ENCODE measurements at places on chromosomes 7 and 10. TPM values are rescaled to one million over a fixed set of nuclear protein-coding genes. Genes with fewer than 3 reads are reported as not detected.

- H3K36me3 ChIP-seq, result no peaks in the 10 kb centered on the region
- H3K4me1 ChIP-seq, result peaks cover 11% of the 10 kb centered on the region
- H3K4me3 ChIP-seq, result peak overlapping the region; percentile 54
- H3K27me3 ChIP-seq, result no peaks in the 10 kb centered on the region
Measured at GRCh38 chr10:52312942-52313255, 1.2 kb upstream of the DKK1 start.

DNA sequence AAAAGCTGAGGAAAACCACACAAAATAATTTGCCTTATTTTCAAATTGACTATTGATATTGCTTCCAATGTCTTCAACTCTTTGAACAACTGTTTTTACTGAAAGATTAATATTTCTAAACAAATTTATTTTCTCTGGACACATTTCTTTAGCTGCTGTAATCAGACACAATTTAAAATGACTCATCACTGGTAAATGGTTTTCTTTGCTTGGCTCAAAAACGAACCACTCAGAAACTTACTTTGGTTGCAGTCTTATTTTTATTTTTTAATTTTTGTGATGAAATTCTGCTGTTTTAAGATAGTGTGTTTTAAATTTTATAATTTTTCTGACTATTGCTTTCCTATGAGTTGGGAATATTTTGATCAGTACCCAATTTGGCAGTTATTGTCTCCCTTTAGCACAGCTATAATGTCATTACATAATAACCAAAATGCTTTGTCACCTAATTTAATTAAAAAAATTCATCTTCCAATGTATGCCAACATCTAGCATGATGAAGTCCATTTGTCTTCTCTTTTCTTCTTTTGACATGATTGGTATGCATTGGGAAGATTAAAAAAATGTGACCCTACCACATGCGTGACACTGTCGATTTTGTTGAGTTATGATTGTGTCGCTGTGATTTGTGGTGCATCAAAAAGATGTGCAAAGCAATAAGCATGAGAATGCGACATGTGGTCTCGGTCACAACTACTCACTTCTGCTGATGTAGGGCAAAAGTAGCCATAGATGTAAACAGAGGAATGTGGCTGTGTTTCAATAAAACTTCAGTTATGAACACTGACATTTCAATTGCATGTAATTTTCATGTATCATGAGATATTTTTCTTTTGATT, 222.3 kb downstream of the SUGCT start:
- H3K4me1 ChIP-seq, result no peaks in the 10 kb centered on the region
- no peaks in the 10 kb centered on the region for H3K27me3 ChIP-seq
- H3K27ac ChIP-seq, result no peak overlapping the region
- no peak overlapping the region for H3K4me3 ChIP-seq

DNA sequence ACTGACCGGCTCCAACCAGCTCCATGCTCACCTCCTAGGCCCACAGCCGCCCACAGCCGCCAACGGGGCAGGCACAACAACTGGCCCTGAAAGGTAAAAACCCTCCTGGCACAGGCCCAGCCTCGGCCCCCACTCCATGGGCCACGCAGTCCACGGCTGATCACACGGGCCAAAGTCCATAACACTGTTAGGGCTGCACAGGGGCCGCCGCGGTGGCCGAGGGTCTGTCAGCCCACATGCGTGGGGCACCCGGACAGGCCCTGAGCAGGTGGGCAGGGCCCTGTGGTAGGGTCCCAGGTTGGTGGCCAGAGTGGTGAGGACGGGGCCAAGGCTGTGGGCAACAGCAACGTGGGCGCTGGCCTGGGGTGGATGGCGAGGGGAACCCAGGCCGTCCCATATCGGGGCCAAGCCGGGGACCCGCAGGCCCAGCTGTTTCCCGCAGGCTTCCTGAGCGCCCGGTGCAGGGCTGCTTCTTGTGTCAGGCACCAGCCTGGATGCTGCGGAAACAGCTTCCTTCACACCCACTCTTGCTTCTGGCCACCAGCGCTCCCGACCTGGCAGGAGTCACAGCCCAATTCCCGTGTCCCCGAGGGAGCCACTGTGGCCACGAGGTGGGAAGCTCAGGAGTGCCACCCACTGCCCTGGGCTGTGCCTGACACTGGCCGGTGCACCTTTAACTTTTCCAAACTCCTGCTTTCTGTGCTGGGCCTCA, 29.2 kb downstream of the CYP2W1 start:
- H3K27me3 ChIP-seq, result no peaks in the 10 kb centered on the region
- no peak overlapping the region for H3K27ac ChIP-seq
- no peak overlapping the region for H3K4me3 ChIP-seq

DNA sequence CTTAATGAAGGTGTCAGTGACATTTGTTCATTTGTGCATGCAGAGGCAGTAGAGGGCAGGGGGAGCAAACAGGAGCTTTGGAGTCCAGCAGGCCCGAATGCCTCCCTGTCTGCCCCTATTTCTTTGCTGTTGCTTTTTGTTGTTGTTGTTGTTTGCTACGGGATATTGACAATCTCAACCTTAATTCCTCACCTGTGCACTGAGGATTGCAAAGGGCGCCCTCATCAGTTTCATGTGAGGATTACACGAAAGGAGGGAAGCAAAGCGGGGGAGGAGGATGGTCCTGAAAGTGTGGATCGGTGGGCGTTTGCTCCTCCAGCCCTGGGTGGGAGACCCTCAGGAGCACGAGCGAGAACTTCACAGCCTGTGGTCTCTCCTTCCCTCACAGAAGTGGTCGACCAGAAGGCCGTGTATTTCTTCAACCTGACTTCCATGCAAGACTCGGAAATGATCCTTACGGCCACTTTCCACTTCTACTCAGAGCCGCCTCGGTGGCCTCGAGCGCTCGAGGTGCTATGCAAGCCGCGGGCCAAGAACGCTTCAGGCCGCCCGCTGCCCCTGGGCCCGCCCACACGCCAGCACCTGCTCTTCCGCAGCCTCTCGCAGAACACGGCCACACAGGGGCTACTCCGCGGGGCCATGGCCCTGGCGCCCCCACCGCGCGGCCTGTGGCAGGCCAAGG, 9.6 kb downstream of the GDF10 start:
- no peaks in the 10 kb centered on the region for H3K36me3 ChIP-seq
- no peak for DNase-seq
- no peak overlapping the region for H3K4me3 ChIP-seq
- no peaks in the 10 kb centered on the region for H3K27me3 ChIP-seq
- H3K4me1 ChIP-seq, result peaks cover 10% of the 10 kb centered on the region
- H3K27ac ChIP-seq, result no peak overlapping the region

DNA sequence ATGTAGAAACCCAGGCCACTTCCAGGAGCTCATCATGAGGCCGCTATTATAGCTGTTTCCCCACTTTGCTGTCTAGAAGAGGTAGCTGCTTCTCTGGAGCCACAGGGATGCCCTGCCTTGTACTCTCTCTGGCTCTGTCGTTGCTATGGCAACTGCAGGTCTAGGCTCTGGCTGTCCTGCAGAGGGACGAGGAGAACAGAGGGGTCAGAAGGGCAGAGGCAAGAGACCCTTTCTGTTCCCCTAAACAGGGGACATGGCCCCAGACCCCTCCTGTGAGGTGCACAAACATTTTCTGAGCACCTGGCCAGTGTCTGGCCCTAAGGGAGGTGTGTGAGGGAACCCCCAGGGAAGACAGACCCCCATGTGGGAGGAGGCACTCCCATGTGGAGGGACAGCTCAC, 31.4 kb downstream of the ITPRIP start:
- no peak overlapping the region for H3K4me3 ChIP-seq
- H3K27ac ChIP-seq, result peak overlapping the region; percentile 69
- H3K36me3 ChIP-seq, result peaks cover 38% of the 10 kb centered on the region
- H3K27me3 ChIP-seq, result no peaks in the 10 kb centered on the region
- DNase-seq, result no peak
- H3K4me1 ChIP-seq, result peaks cover 10% of the 10 kb centered on the region

DNA sequence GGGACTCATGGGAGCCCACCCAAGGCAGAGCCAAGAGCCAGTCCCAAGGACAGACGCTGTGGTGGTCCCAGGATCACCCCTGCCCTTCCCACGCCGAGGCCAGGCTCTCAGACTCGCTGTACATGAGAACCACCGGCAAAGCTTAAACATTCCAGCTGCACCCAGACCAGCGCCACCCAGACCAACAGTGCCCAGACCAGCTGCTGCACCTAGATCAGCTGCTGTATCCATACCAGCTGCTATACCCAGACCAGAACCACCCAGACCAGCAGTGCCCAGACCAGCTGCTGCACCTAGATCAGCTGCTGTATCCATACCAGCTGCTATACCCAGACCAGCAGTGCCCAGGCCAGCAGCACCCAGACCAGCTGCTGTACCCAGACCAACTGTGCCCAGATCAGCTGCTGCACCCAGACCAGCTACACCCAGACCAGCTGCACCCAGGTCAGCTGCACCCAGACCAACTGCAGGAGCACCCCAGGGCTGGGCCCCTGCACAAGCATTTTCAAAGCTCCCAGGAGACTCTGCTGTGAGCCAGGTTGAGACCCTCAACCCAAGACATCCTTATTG, 47.9 kb upstream of the CNPY1 start:
- H3K4me3 ChIP-seq, result no peak overlapping the region
- DNase-seq, result no peak
- H3K27ac ChIP-seq, result no peak overlapping the region
- peaks cover 12% of the 10 kb centered on the region for H3K4me1 ChIP-seq
- H3K36me3 ChIP-seq, result no peaks in the 10 kb centered on the region

DNA sequence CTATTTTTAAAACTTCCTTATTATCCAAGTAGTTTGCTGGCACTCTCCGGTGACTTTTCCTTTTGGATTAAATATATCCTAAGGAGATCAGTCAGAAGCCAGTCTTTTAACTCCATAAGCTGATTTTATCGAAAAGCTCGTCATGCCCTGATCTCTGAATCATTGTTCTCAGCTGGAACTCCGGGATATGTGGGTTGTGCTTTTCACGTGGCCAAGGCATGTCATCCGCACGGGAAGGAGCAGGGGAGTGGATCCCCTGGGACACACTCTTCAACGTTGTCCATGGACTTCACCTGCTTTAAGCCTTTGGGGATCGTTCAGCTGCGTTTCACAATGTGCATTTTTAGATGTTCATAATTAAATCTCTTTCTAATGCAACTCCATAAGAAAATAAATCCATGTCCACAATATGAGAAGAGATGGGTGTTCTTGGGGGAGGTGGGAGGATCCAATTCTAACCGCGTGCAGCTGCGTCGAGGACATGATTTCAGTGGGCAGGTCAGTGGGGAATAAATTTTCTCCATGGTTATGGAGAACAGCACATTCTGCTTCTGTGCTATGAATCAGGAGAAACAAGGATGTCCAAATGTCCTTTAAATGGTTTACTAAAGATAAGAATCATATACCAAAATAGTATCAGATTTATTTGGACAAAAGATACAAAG, 229.5 kb upstream of the ADARB2 start:
- no peak overlapping the region for H3K4me3 ChIP-seq
- H3K4me1 ChIP-seq, result no peaks in the 10 kb centered on the region
- no peaks in the 10 kb centered on the region for H3K36me3 ChIP-seq
- DNase-seq, result no peak

DNA sequence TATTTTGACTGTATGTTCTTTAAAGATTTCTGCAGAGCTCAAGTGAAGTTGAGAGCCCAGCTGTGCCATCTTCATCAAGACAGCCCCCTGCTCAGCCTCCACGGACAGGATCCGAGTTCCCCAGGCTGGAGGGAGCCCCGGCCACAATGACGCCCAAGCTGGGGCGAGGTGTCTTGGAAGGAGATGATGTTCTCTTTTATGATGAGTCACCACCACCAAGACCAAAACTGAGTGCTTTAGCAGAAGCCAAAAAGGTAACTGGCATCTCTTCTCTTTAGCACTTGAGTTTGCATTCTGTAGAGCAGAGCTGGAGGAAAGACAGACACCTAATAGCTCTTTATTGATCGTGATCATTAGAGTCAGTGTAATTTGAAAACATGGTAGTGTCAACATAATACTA, 33.7 kb downstream of the MCM10 start:
- no peaks in the 10 kb centered on the region for H3K36me3 ChIP-seq
- H3K4me1 ChIP-seq, result no peaks in the 10 kb centered on the region
- DNase-seq, result no peak
- H3K4me3 ChIP-seq, result no peak overlapping the region

GRCh38 chr7:106604303-106604924, 56.5 kb downstream of the CCDC71L start:
- DNase-seq, result no peak
- no peaks in the 10 kb centered on the region for H3K36me3 ChIP-seq
- no peak overlapping the region for H3K4me3 ChIP-seq
- H3K27ac ChIP-seq, result no peak overlapping the region
- no peaks in the 10 kb centered on the region for H3K4me1 ChIP-seq
- H3K27me3 ChIP-seq, result no peaks in the 10 kb centered on the region

DNA sequence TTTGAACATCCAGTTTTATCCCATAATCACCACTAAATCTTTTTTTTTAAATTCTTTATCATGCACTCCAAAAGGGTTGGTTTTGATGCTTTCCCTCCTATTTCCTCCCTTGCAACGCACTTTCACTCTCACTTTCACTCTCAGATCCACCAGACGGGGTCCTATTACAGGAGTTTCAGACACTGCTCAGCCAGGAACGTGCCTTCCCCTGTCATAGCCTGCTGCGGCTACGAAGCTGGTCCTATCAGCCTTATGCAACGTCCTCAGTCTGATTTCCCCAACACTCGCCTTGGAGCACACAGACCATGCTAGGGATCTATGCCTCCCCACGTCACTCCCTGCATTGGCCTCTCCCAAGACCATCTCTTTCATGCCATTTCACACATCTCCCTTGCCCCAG, 23.4 kb downstream of the ZPBP start:
- H3K27ac ChIP-seq, result peak overlapping the region; percentile 63
- H3K4me1 ChIP-seq, result peaks cover 6% of the 10 kb centered on the region
- no peaks in the 10 kb centered on the region for H3K36me3 ChIP-seq
- DNase-seq, result no peak

- H3K4me3 ChIP-seq, result no peak overlapping the region
- no peak overlapping the region for H3K27ac ChIP-seq
- H3K27me3 ChIP-seq, result no peaks in the 10 kb centered on the region
- no peak for DNase-seq
- no peaks in the 10 kb centered on the region for H3K36me3 ChIP-seq
- no peaks in the 10 kb centered on the region for H3K4me1 ChIP-seq
Measured at GRCh38 chr7:142964502-142965246, 2.5 kb upstream of the KEL start.

- no peak overlapping the region for H3K4me3 ChIP-seq
- no peaks in the 10 kb centered on the region for H3K4me1 ChIP-seq
- H3K27me3 ChIP-seq, result no peaks in the 10 kb centered on the region
- H3K27ac ChIP-seq, result no peak overlapping the region
Measured at GRCh38 chr7:24660546-24660945, 87.3 kb downstream of the PALS2 start.

DNA sequence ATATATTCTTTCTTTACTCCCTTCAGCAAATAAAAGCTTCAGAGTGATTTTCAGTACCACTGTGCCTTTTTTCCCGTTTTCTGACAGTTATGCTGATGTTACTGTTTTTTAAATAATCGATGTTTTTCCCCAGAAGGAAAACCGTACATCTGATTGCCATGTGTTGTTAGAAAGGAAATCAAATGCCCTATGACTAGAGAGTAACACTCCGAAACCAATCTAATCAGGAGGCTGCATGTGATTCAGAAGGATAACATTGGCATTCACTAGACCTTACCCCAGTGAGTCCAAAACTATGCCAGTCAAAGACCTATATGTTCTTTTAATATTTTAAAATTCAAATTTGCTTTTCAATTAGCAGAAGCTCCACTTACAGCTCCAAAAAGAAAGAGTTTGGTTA, 116.3 kb downstream of the TMEM26 start:
- no peak overlapping the region for H3K4me3 ChIP-seq
- no peaks in the 10 kb centered on the region for H3K36me3 ChIP-seq
- no peaks in the 10 kb centered on the region for H3K27me3 ChIP-seq
- H3K4me1 ChIP-seq, result no peaks in the 10 kb centered on the region

GRCh38 chr10:58304099-58304633, 30.6 kb upstream of the UBE2D1 start:
- DNase-seq, result no peak
- H3K27ac ChIP-seq, result no peak overlapping the region
- H3K27me3 ChIP-seq, result no peaks in the 10 kb centered on the region
- no peak overlapping the region for H3K4me3 ChIP-seq
- no peaks in the 10 kb centered on the region for H3K4me1 ChIP-seq

The FAM204A gene
- 36.4 TPM for total RNA-seq

The MRLN gene
- not detected for total RNA-seq

The ZNF746 gene
- 12.1 TPM for total RNA-seq

The PKD2L1 gene
- not detected for total RNA-seq

The GALNT17 gene
- 3.1 TPM for total RNA-seq

The WDFY4 gene
- 0.87 TPM for total RNA-seq

All from esophagus squamous epithelium (tissue), 5 donors.